Activated CD4-positive, CD25-positive, alpha-beta regulatory T cell (primary cell): ENCODE measurements at places on chromosomes 4 and X.

DNA sequence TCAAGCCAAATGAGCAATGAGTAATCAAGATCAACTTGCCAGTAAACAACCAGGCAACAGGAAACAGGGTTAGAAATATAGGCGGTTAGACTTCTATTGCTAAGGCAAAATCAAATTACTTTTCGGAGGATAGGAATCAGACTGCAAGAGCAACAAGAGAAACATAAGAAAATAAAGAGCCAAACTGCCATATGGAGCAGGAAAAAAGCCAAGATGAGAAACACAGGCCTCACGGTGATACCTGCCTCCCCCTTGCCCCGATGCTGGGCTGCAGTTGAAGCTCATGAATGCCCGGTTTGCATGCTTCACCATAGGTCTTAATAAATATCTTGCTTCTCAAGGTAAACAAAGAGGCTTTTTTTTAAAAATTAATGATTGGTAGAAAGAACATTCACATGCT is 158.4 kb upstream of the MAGEC2 start:
- DNase-seq, result no peak

- no peak for DNase-seq
Measured at GRCh38 chr4:147015491-147015890, 69.8 kb upstream of the TTC29 start.

GRCh38 chrX:39199429-39199828 is 398.2 kb downstream of the MID1IP1 start:
- DNase-seq, result no peak

DNA sequence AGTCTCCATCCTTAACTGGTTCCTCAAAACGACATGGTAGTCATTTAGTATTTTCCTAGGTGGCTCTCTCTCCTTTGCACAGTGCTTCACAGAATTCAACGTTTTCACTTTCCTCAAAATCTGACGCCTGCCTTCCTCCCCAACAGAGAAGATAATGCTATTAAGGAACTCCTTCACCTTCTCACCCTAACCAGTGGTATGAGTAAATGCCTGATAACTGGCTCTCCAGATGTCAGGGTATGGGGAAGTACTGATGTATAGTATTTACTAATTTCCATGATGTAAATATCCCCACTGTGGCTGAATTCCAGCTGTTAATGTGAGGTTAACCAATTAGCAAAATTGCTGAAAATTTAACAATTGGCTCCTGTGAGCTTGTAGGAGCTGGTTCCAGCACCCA is 28.8 kb upstream of the NSUN7 start:
- DNase-seq, result no peak

DNA sequence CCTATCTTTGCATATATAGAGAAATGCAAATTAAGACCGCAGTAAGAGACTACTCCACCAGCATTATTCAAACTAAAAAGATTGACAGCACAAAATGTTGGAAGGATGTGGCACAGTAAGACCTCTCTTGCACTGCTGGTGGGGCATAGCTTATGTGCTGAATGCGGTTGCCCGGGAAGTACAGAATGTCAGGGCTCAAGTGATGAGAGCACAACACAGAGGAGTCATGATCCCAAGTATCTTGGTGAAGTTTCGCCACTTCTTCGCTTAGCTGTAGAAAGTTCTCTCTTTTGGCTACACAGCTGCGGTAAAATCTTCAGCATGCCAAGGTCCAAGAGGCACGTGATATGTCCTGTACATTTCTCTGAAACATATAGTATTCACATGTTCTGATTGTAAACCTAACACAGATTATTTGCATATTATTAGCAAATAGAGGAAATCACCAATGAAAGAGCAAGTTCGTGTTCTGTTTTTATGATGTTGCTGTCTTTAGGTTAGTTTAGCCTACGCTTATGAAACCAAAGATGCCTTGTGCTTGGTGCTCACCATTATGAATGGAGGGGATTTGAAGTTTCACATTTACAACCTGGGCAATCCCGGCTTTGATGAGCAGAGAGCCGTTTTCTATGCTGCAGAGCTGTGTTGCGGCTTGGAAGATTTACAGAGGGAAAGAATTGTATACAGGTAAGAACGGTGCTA is 55.0 kb downstream of the HTT-AS start:
- no peak for DNase-seq

GRCh38 chrX:125172531-125172930 is 147.1 kb upstream of the TEX13C start:
- DNase-seq, result no peak

DNA sequence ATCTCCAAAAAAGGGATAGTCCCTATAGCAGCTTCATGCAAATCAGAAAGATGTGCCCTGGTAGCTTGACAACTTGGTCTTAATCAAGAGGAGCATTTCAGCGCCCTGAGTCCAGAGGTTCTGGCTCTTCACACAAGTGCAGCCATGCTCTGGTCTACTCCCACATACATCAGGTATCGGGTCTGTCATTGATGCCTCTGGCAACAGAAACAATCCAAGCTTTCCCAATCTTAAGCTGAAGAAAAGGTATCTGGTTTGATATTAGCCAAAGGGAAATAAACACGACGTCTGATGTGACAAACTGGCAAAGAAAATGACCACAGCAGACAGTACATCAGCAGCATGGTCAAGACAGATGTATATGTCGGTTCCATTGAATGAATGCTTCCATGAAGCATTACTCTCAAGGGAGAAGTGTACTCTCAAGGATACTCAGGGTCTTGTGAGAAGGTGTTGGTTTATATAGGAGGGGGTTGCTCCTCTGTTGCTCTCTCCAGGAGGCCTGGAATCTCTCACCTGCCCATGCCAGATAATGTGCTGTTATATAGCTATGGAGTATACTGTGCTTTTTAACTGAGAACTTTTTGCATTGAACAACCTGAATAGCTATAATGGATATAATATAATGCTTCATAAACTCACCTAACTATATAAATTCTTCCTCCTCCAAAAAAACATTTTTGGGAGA is 879.6 kb upstream of the PCDH10 start:
- no peak for DNase-seq

DNA sequence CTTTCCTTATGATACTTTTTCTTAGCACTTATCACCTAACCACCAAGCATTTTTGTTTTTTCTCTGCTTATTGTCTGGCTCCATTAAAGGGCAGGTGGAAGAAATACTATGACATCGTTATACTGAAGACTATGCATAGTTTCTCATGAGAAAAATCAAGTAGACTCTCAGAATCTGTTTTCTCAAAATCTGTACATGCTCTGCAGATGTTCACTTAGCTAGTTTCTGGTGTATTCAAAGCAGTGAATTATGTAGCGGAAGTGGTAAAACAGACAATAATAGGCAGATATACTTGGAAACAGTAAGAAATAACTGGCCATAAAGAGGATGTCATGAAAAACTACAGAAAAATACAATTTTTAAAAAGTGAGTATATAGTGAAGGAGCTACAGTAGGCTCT is 146.0 kb downstream of the STIM2 start:
- DNase-seq, result no peak

DNA sequence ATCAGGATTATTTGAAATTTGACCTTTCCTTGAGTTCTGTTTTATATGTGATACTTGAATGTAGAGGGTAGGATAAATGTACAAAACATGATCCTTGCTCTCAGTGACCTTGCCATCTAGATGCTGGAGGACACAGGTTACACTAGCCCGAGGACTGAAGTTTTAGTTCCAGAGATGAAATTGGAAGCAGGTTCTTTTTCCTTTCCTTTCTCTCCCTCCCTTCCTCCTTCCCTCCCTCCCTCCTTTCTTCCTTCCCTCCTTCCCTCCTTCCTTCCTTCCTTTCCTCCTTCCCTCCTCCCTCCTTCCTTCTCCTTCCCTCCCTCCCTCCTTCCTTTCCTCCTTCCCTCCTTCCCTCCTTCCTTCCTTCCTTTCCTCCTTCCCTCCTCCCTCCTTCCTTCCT is 54.3 kb downstream of the LRRC66 start:
- no peak for DNase-seq

- no peak for DNase-seq
Measured at GRCh38 chr4:88010966-88011365, 3.5 kb downstream of the PKD2 start.

- DNase-seq, result no peak
Measured at GRCh38 chr4:98862371-98862770, 66.6 kb downstream of the EIF4E start.
